Bronchus fibroblast of lung (primary cell): ENCODE measurements at places on chromosomes 7 and 10. TPM values are rescaled to one million over a fixed set of nuclear protein-coding genes. Genes with fewer than 3 reads are reported as not detected.

PGAM2 gene
- 0.15 TPM in 1 of 2 replicates, not detected in the other for total RNA-seq

GFRA1 gene
- 0.89 and 1.8 TPM in 2 replicates for total RNA-seq

OR2A42 gene
- not detected in 2 replicates for total RNA-seq

SLC18A2 gene
- total RNA-seq = not detected in 2 replicates

PGAM1 gene
- total RNA-seq = 519 and 549 TPM in 2 replicates

OR2A1 gene
- total RNA-seq = under 0.01 TPM in 2 replicates

PPP1R3C gene
- 3.9 and 4.0 TPM in 2 replicates for total RNA-seq

STEAP1B gene
- total RNA-seq = 23.0 and 24.7 TPM in 2 replicates

NPY gene
- not detected in 2 replicates for total RNA-seq

CAMK2B gene
- not detected in 2 replicates for total RNA-seq

ANKRD30A gene
- total RNA-seq = not detected in 2 replicates

GPR141 gene
- total RNA-seq = not detected in 2 replicates

HOXA6 gene
- total RNA-seq = 3.0 and 3.9 TPM in 2 replicates

TUBB8 gene
- total RNA-seq = not detected in 2 replicates

RHBDD2 gene
- 33.3 and 34.5 TPM in 2 replicates for total RNA-seq

KLHL7 gene
- 27.4 and 30.3 TPM in 2 replicates for total RNA-seq

ZNF800 gene
- total RNA-seq = 8.5 and 9.4 TPM in 2 replicates

ARL3 gene
- total RNA-seq = 10.4 and 12.1 TPM in 2 replicates

ZC3HAV1L gene
- 3.9 and 4.6 TPM in 2 replicates for total RNA-seq

LRRD1 gene
- total RNA-seq = 0.17 TPM in 1 of 2 replicates, not detected in the other

ACSM6 gene
- not detected in 2 replicates for total RNA-seq

CH25H gene
- total RNA-seq = 0.30 and 0.34 TPM in 2 replicates

TMEM229A gene
- total RNA-seq = under 0.01 TPM in 1 of 2 replicates, not detected in the other

ELN gene
- total RNA-seq = 0.59 and 4.2 TPM in 2 replicates

PRTFDC1 gene
- 23.9 and 24.5 TPM in 2 replicates for total RNA-seq

RBM28 gene
- total RNA-seq = 14.5 and 23.8 TPM in 2 replicates

TBC1D12 gene
- 3.3 and 4.0 TPM in 2 replicates for total RNA-seq

VWC2 gene
- total RNA-seq = not detected in 2 replicates

IGFBP3 gene
- total RNA-seq = 1.6 and 2.4 TPM in 2 replicates

FAM171A1 gene
- 22.0 and 23.5 TPM in 2 replicates for total RNA-seq

TEX36 gene
- not detected in 2 replicates for total RNA-seq

MMD2 gene
- not detected in 2 replicates for total RNA-seq

WASL gene
- 8.0 and 10.8 TPM in 2 replicates for total RNA-seq
